Right renal pelvis (tissue), 4 donors: ENCODE measurements at places on chromosomes 3 and 15.
A peak's percentile ranks its signal among the peaks of the same experiment; 100 is the strongest.

GRCh38 chr3:176927706-176928581 lies 269.3 kb downstream of the TBL1XR1 start:
- DNase-seq = no peak

DNA sequence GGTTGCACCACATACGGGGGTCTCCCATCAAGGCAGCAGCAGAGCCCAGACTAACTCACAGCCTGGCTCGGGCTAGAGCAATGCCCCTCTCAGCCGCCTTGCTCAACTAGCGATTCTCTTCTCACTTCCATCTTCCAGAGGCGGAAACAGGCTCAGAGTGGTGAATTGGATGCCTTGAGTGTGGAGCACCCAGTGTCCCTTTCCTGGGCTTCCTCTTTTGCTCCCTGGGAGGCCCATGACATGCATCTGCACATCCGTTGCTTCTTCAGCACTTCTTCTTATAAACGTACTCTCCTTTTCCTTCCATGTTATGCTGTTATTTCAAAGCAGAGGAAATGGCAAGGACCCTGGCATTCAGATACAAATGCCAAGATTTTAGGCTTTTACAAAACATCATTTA lies 2.1 kb upstream of the IQSEC1 start:
- no peak for DNase-seq

DNA sequence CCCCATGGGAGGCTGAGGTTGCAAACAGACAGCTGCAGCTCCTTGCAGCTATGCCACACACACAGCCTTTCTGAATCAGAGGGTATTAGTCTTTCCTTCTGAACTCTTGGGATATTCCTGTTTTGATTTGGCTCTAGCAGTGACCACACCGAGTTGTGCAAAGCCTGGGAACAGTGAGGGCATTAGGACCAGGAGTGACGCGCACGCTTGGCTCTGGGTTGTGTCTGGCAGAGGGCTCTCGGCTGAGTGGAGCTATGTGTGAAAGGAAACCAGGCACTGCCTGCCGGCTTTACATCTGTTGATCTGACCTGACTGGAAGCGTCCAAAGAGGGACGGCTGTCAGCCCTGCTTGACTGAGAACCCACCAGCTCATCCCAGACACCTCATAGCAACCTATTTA lies at the start of gene GALNT15:
Gene GALNT15 (plus strand): TSS at position 292 of the 400 bp plus-strand sequence. CDS start 472 bp downstream, outside the sequence.
- DNase-seq = peak; percentile 18

- DNase-seq = no peak
Measured at GRCh38 chr3:59611649-59612443, 562.0 kb upstream of the CFAP20DC start.

GRCh38 chr3:124823648-124824047 lies 63.5 kb downstream of the ITGB5 start:
- no peak for DNase-seq

DNA sequence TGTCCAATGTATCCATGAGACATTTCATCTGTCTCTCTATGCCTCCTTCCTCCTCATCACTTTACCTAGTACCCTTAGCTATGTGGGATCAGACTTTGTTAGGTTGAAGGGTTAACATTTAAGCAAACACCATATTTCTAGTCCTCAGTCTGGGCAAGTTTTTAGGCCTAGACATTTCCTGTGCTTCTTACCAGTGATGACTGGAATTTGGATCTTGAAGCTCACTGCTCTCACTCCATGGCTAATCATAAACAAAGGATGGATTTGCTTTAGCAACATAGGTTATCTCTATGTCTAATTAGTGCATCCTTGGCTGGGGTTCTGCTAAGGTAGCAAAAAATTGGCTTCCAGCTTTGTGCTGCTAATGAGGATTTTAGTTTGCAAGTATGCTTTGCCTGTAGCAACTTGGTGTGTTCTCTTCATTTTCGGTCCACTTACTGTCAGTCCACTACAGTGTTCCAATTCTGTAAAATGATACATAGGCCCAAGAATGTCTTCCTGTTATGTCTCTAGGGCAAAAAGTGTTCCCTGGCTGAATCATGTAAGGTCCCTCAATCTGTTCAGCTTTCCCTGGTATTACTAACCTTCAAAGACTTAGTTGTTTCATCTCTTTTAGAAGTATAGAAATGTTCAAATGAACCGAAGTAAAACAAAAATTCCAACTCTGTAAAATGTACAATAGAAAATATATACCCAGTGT lies 615.4 kb downstream of the CADM2 start:
- DNase-seq = no peak

DNA sequence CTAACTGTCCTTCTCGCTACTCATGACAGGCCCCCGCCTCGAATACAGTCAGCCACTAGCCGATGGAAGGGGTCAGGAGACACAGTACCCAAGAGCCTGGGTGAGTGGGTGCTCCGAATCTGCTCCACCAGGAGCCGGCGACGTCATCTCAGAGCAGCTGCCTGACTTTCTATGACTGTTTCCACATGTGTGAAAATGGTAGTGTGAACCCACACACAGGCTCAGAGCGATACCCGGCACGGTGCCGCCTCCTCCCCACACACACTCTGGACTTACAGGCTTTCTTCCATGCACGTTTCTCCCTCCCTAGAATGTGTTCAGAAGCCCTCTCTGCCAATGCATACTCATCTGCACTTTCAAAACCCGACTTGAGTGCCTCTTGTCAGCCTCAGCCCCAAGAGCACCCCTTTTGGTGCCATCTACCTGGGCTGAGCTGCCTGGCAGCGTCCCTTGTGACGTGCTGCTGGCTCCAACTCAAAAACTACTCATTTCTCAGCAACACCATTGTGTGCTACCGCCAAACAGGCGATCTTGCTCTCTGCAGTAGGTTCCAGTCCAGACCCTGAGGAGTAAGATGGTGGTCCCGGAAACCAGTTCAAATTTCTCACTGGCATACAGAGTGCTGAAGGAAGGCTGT lies 29.7 kb downstream of the VGLL4 start:
- no peak for DNase-seq

GRCh38 chr3:190892395-190892902 lies 30.0 kb upstream of the GMNC start:
- no peak for DNase-seq

- no peak for DNase-seq
Measured at GRCh38 chr15:25852027-25852426, 11.1 kb downstream of the ATP10A start.

- no peak for DNase-seq
Measured at GRCh38 chr3:149016242-149016641, 24.9 kb downstream of the GYG1 start.

GRCh38 chr15:47388299-47388698 lies 329.0 kb upstream of the SEMA6D start:
- DNase-seq = no peak
